ENCODE measurements at places on chromosomes 16 and 17.

DNA sequence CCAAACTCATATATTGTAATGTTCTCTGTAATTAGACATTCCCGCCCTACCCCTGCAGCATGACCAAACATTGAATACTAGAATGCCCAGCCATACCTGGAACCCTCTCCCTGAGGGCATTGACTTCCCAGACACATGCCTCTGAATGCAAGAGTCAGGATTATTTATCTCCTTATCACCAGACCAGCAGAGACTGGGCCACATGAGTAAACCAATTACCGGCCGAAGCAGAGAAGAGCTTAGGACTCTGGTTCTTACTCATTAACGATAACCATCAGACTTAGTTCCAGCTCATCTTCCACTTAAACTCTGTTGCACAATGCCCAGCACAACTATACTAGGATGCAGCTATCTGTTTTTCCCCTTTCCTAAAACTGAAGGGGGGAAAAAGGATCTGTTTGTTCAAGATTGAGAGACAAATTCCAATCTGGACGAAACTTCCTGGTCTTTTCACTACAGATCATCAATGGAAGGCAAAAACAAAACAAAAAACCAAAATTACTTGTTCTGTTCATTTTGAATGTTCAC, 88.2 kb upstream of the CORO6 start:
- DNase-seq: no peak

GRCh38 chr17:64775701-64776570, 113.8 kb upstream of the SMURF2 start:
- no peak for DNase-seq

GRCh38 chr17:1232331-1232730, 37.9 kb upstream of the BHLHA9 start:
- no peak for DNase-seq

- DNase-seq: no peak
These were observed 29.8 kb upstream of the CCDC182 start for GRCh38 chr17:57774872-57775271.

- DNase-seq: no peak
These were observed 26.7 kb downstream of the FA2H start for GRCh38 chr16:74747716-74748615.

GRCh38 chr17:33779234-33779591, 475.9 kb upstream of the CCL2 start:
- no peak for DNase-seq

- no peak for DNase-seq
These were observed 147.9 kb downstream of the PMP22 start for GRCh38 chr17:15117239-15117638.

GRCh38 chr17:76500747-76501017, 541 bp downstream of the RHBDF2 start:
- no peak for DNase-seq

DNA sequence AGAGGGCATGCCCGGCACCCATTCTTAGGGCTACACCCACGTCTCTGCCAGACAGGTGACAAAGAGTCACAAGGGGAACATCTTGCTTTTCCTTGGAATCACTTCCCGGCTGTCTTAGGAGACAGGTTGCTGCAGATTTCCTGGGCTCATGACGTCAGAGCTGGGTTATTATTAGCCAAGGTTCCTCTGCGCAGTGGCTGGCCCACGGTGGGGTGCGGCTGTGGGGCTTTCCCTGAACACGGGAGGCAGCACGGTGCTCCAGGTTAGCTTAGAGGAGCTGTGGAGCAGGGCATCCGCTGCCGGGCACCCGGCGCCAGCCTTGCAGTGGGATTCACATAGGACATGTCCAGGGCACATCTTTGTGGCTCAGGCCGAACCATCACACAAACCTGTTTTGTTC, 118.0 kb upstream of the PLCG2 start:
- no peak for DNase-seq

- DNase-seq: no peak
These were observed 55.2 kb downstream of the EPN2 start for GRCh38 chr17:19292377-19292711.

DNA sequence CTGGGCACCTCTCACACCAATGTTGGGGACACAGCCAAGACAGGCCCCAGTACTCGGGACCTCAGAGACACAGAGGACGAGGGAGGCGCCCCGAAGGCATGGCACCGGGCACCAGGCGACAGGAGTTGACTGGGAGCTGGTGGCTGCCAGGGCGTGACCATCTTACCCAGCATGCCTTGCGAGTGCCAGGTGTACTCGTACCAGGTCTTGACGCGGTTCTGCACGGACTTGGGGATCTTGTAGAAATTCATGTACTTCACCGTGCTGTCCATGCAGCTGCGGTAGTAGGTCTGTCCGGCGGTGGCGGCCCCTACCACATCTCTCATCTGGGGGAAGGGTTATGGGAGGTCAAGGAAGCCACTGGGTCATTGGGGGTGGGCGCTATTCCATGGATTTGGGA, 67.3 kb downstream of the CNGB1 start:
- DNase-seq: no peak

- DNase-seq: no peak
These were observed 14.0 kb upstream of the COTL1 start for GRCh38 chr16:84631886-84632285.

- DNase-seq: no peak
These were observed 30.8 kb downstream of the FBXO31 start for GRCh38 chr16:87352818-87353217.

- DNase-seq: no peak
These were observed 639.8 kb upstream of the RBFOX1 start for GRCh38 chr16:6692874-6693273.

GRCh38 chr16:87765473-87765775, 362 bp downstream of the KLHDC4 start:
- DNase-seq: no peak

GRCh38 chr16:12587170-12587569, 216.5 kb downstream of the CPPED1 start:
- no peak for DNase-seq

DNA sequence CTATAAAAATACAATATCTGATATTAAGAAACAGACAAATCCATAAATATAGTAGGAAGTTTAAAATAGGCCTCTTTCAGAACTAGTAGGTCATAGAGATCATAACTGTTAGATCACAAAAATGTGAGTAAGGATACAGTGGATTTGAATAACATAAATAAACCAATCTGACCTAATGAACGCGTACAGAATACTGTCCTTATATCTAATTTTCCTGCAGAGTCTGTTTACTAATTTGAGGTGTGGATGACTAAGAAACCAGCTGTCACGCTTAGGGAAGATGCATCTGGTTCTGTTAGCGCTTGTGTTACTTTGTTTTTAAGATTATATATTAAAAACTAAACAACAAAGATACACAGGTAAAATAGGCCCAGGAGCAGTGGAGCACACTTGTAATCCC, 14.8 kb downstream of the CPD start:
- DNase-seq: no peak

- peak; percentile 58 for DNase-seq
These were observed 42.3 kb downstream of the FZD2 start for GRCh38 chr17:44599298-44600175.

DNA sequence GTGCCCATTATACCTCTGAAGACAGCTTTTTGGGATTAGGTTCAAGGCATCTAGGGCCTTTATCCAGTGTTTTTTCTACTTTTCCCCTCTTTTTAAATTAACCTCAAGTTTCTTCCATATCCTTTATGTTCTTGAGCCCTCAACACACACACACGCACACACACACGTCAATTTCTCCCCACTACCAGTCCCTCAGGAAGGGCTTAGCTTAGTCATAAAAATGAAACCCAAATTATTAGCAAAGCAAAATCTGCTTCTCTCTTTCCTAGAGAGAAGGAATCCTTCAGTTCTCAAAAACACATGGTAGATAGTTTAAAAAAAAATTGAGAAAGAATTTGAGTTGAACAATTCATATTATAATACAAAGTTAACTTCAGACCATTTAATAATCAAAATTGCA, 401.1 kb downstream of the XYLT1 start:
- no peak for DNase-seq

All from amniotic stem cell (primary cell).